ENCODE measurements at places on chromosomes 4 and X.

- DNase-seq: no peak
These were observed at the start of gene ZAR1 for GRCh38 chr4:48490012-48490679. TSS of gene ZAR1 (plus strand) at chr4:48490252. CDS start at chr4:48490292, 40 bp downstream.

DNA sequence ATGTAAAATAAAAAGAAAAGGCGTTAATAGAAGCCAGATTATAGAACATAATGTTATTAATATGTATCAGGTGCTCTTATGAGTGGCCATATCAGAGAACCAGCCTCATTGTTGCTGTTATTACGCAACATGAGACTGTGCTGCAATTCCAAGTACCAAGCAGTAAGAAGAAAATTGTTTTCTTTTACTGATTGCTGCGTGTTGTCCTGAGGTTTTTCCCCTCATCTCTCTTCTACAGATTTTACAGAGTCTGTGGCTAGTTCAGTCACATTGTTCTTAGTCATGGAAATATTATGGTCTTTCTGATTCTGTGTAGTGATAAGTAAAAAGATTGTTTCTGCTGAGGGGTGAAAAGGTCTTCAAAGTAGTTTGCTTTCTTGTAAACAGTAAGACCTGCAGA, 55.9 kb downstream of the NPNT start:
- no peak for DNase-seq

- DNase-seq: no peak
These were observed 4.0 kb downstream of the TIMP1 start for GRCh38 chrX:47586043-47586787.

- no peak for DNase-seq
These were observed 9.5 kb downstream of the VBP1 start for GRCh38 chrX:155225774-155226173.

DNA sequence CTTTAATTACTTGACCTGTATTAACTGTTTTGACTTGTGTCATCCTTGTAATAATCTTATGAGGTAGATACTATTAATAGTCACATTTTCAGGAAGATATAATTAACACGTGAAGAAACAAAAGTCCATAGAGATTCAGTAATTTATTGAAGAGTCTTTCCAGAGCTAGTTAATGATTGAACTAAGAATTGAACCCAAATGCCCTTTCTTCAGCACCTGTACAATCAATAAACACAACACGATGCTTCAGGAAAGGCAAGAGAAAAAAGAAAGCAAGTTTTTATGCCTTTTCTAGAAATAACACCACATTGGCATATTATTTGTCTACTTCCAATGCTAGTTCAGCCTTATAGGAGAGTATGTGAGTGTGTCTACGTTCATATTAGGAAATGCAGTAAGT, 399.6 kb downstream of the NAF1 start:
- DNase-seq: no peak

DNA sequence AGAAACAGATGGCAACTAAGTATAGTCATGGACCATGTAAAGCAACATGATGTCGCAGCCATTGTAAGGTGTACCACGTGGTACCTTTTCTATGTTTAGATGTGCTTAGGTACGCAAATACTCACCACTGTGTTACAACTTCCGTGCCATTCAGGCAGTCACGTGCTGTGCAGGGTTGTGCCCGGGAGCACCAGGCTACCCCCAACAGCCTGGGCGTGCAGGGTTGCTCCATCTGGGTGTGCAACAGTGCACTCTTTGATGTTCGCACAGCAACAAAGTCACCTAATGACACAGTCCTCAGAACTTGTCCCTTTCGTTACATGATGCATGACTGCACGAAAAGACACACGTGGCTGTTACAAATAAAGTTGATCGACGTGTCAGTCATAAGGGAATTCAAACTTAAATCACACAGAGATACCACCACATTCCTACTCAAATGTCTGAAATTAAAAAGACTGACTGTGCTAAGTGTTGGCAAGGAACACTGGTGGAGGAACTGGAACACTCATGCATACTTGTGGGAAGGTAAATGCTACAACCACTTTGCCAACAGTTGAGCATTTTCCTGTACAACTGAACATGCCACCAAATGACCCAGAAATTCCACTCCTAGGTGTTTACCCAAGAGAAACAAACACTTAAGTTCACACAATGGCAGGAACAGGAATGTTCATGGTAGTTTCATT, 24.3 kb downstream of the CPLX1 start:
- no peak for DNase-seq

DNA sequence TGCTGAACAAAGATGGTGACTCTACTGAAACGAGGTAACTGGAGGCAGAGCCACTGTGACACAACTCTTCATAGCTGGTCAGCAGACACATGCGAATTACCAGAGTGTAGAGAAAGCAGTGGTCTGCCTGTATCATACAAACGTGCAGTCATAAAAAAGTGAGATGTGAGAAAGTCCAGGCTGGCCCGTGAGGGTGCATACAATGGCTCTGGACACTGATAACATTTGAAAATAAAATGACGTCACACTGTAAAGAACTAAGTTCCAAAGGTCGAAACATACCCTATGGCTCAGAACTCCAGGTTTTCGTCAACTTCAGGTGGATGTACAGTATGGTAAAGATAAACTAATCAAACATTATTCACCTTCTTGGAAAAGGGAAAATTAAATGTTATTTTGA, 95.7 kb downstream of the SHISA3 start:
- DNase-seq: no peak

All from activated naive CD8-positive, alpha-beta T cell treated with anti-CD3 and anti-CD28 coated beads, Interleukin-2, amount 50 U/mL, for 24 hours (primary cell).